ENCODE measurements at places on chromosomes 5 and 9. TPM values are rescaled to one million over a fixed set of nuclear protein-coding genes. Genes with fewer than 3 reads are reported as not detected.

The CER1 gene
- total RNA-seq = not detected

The FAM163B gene
- total RNA-seq = not detected

The CFAP90 gene
- not detected for total RNA-seq

The F12 gene
- total RNA-seq = 1.5 TPM

The TMEFF1 gene
- 8.1 TPM for total RNA-seq

The NR5A1 gene
- not detected for total RNA-seq

The C5orf58 gene
- not detected for total RNA-seq

The NR6A1 gene
- total RNA-seq = 0.39 TPM

The IFNK gene
- total RNA-seq = not detected

The ZNG1C gene
- total RNA-seq = 16.0 TPM

The LCN15 gene
- total RNA-seq = not detected

The HABP4 gene
- total RNA-seq = 9.8 TPM

The CD180 gene
- not detected for total RNA-seq

The SPATA31E1 gene
- total RNA-seq = not detected

The IL12B gene
- total RNA-seq = not detected

The FAM153A gene
- total RNA-seq = not detected

The OTULINL gene
- 0.14 TPM for total RNA-seq

The PCDHA1 gene
- not detected for total RNA-seq

The KCNV2 gene
- not detected for total RNA-seq

The TRPM6 gene
- total RNA-seq = 0.07 TPM

The PCDHGB3 gene
- 1.3 TPM for total RNA-seq

The GPR21 gene
- 0.46 TPM for total RNA-seq

The IQGAP2 gene
- 8.3 TPM for total RNA-seq

The SLC36A2 gene
- total RNA-seq = not detected

The IL4 gene
- not detected for total RNA-seq

The CMYA5 gene
- under 0.01 TPM for total RNA-seq

The PCDHB11 gene
- 0.13 TPM for total RNA-seq
